ENCODE measurements at places on chromosomes 6 and 20.

DNA sequence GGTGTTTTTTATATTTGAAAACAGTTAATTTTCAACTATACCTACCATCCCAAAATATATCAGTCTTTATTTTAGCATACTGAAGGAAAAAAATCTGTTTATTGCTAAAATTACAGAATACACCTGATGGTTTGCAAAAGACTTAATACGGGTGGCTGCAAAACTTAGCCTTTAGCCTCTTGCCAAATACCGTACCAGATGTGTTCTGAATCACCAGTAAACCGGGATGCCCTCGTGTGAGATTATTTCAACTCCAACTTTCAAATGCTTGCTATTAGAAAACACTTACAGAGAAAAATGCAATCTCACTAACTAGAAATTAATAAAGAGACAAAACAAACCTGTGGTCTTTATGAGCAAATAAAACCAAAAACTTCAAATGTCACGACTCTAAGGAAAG is 36.0 kb downstream of the REV3L start:
- DNase-seq, result no peak

DNA sequence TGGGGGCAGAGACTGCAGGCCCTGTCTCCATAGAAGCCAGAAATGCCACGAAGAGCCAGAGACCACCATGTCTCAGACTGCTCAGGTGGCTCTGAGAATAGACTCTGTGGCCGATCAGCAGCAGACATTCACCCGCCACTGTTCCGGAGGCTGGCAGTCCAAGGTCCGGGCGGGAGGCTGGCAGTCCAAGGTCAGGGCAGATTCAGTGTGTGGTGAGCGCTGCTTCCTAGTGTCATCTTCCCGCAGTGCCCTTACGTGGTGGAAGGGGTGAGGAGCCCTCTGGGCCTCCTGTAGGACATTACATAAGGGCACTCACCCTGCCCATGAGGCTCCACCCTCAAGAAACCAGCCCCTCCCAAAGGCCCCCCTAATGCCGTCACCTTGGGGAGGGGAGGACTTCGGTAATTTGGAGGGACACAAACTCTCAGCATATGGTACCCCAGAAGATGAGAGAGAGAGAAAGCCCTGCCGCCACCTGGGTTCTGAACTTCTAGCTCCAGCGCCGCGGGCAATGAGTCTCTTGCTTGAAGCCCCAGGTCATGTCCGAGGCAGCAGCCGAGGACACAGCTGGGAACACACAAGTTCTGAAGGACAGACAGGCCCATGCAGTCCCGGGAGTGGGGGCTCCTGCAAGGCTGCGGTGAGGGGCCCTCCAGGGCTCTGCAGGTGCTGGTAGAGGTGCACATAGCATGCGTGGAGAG is 36.4 kb downstream of the DACT2 start:
- DNase-seq, result no peak

GRCh38 chr6:126773112-126773805 is 345.2 kb upstream of the RSPO3 start:
- DNase-seq, result no peak

DNA sequence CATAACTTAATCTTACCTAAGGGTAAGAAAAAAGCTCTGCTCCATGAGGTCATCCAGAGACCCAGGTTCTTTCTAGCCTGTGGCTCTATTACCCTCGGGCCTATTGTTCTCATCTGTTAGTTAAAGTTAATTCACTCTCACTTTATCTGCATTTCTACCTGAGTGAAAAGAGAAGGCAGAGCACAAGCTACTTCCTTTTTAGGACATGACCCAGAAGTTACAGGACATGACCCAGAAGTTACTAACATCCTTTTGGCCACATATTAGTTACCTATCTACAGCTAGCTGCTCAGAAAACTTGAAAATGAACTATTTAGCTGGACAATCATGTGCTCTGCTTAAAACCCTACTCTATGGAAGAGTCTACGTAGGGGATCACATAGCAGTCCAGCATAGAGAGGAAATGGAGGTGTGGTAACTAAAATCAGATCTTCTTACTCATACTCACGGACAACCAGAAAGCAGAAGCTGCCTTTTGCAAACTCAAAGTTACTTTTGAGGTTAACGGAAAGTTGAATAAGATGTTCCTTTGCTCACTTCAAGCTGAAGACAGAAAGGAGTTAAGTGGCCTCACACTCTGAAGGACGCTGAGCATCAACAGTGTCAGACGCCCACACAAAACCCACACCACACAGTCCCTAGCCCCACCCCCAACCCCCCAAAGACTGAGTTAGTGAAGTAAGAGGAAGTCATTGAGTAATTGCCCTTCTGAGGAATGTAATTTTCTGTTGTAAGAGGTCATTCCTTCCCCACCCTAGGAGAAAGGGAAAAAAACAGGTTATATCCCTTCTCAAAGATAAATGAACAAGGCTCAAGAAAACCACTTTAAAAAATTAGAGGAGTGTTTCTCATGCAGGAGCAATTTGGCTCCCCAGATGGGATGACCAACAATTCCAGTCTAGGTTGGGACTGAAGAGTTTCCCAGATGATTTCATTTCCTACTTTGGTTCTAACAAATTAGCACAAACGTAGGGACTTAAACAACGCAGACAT is 45.9 kb upstream of the TAB2 start:
- no peak for DNase-seq

Measured in eye (tissue), 1 donor.